ENCODE measurements at places on chromosomes 7 and 10.
A peak's percentile ranks its signal among the peaks of the same experiment; 100 is the strongest.

- no peak for DNase-seq
These were observed 61.8 kb downstream of the PTPRE start for GRCh38 chr10:127968659-127969058.

DNA sequence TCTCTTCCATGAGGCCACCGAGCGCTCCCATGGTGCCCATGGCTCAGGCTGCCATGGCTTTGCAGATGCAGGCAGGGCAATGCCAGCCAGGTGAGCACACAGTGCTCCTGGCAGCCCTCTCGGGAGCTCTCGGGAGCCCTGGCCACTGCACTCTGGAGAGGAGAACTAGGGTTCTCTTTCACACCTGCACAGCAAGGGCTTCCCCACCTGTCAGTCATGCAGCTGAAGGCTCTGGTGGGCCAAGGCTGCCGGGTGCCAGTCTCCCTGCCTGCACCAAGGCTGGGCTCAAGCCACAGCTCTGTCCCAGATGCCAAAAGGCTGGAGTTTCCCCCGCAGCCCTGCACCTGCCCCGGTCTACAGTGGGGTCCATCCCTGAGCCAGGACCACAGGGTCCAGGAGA lies 32.6 kb downstream of the NUDT1 start:
- DNase-seq = no peak

DNA sequence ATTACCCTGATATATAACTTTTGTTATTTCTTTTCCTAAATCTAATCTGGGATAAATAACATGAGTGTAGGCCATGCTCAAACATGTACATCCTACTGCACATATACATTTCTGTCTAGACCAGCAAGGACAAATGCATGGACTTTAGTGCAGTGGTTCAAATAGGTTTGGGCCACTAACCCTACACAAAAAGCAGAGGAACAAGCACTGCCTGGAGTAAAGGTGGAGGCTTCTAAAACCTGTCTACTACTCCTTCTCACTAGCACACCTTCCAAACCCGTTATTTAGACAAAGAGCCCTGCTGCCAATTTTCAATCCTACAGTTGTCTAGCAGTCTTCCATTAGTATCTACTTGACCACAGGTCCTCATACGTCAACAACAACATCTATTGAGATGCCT lies 34.8 kb downstream of the SGCE start:
- DNase-seq = no peak

DNA sequence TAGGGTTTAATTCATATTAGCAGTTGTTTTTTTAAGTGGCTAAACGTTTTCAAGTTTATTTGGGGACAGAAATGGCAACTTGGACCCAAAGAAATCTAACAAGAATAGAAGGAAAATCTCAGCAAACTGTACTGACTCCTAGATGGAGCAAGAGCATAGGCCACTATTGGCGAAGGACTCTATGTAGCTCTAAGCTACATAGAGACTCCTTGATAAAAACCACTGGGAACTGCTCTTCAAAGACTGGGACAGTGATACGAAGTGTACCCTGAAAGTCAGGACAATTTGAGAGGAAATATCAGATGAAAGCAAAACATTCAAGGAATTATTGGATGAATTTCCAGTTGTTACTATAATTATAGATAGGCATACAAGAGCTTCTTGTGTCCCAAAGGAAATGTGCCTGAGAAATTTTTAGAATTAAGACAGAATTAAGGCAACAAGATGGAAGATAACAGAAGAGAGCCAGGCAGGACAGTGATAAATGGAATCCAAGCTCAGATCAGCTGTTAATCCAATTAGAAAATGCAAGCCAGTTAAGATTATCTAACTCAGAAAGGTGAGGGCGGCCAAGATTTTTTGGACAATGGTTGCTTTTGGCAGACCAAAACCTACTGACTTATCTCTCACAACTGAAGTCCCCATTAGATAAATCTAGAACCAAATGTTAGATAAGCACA lies 103.7 kb upstream of the IFRD1 start:
- no peak for DNase-seq

DNA sequence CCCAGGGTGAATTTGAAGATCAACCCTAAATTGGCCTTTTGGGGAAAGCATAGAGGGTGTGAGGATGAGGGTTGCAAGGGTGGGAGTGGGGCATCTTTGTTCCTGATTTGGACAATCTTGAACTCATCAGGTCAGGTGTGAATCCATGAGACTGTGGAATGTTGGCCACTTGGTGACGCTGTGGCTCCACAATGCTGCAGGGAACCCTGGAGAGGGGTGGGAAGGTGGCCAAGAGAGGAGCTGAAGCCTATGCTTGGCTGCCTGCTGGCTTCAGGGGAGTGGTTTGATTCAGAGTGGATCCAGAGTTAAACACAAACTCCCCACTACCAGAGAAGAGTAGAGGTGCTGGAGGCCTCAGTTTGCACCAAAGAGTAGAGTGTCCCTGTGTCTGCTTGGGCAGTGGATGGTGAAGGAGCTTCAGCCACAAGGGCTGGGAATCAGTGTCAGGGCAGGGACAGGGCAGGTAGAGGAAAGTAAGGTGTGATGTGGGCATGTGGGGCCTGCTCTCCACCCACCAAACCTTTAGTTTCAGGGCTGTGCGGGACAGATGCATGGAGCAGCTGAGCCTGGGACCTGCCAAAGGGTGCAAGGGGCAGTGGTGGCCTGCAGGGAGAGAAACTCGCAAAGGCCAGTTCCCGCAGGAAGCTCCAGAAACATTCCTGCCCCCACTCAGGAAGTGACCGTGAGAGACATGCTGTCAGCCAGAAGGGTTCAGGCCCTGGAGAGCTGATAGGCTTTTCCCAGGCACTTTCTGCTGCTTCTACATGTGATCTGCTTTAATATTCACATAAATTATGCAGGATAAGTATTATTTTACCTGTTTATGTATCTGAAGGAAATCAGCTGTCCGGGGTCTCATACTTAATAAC lies 81.0 kb upstream of the PRSS58 start:
- peak; percentile 20 for DNase-seq

- DNase-seq = no peak
These were observed 41.7 kb upstream of the OPALIN start for GRCh38 chr10:96400465-96400864.

DNA sequence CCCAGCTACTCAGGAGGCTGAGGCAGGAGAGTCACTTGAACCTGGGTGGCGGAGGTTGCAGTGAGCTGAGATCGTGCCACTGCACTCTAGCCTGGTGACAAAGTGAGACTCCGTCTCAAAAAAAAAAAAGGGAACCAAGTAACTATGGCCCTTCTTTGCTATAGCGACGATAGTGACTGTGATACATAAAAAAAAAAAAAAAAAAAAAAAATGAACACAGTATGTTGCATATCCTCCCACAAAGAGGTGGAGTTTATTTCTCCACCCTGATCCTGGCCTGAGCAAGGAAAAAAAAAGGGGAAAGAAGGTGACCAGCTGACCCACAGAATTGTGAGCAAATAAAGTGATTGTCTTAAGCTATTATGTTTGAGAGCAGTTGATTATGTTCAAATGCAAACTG lies 42.3 kb upstream of the STEAP1B start:
- no peak for DNase-seq

GRCh38 chr10:131645756-131646155 lies 255.1 kb upstream of the PPP2R2D start:
- DNase-seq = no peak

- no peak for DNase-seq
These were observed 93.0 kb downstream of the EXOC4 start for GRCh38 chr7:133345690-133346421.

DNA sequence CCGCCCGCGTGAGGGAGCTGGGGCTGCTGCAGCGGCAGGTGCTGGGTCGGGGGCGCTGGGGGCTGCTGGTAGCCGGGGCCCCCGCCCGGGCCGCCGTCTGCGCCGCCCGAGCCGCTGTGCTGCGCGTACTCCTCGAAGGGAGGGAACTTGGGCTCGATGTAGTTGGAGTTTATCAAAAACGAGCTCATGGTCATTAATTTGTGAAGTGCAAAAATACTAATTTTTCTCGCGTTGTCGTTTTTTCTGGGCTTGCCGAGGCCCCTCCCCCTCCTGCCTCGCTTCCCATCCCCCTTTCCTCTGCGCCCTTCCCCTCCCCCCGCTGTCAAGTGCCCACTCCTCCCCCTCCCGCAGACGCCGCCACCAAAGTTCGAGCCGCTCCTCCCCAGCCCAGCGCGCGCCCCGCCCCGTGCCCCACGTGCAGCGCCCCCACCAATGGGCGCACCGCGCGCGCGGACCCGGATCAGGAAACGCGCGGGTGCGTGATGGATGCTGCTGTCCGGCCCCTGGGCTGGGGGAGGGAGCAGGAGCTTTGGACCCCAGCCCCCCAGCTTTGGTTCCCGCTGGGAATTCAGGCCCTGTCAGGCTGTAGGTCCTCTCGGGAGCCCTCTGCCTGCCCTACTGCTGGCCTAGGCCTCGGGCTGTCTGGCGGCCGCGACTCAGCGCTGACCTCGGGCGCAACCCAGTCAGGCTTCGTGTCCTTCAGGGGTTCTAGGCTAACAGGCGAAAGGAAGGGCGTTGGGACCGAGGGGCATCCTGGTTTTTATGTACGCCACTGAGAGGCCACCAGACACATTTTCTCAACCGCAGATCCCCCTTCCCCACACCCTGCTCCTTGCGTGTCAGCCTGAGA lies at the start of gene HOXA4:
TSS of gene HOXA4 (minus strand) at position 218 of the 850 bp plus-strand sequence. CDS start at position 194, 24 bp downstream.
- DNase-seq = peak; percentile 97

DNA sequence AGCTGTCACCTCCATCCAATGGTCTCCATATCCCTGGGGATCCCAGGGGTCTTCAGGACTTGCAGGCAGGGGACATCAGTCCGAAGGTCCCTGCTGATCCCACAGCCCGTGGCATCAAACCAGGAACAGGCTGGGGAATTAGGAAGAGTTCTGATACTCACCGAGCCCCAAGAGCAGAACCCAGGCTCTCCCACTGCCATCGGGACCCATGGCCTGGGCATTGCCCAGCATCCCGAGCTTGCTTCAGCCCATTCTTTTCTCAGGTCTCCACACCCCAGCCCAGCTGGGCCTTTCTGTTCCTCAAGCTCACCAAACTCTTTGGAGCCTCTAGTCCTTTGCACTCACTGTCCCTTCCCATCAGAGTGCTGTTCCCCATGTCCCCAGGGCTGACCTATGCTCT lies 280.9 kb downstream of the GRID1 start:
- DNase-seq = no peak
